Testis (tissue), 5 donors: ENCODE measurements at places on chromosomes 3 and 15. TPM values are rescaled to one million over a fixed set of nuclear protein-coding genes. Genes with fewer than 3 reads are reported as not detected.

The ITIH4 gene
- 16.8 TPM for total RNA-seq

The DAPK2 gene
- 7.7 TPM for total RNA-seq

The ADAMTS17 gene
- total RNA-seq, result 12.4 TPM

The SPINT1 gene
- total RNA-seq, result 9.5 TPM

The FSTL1 gene
- 35.0 TPM for total RNA-seq

The VILL gene
- total RNA-seq, result 17.4 TPM

The ACAP2 gene
- total RNA-seq, result 78.2 TPM

The UBE3A gene
- 103 TPM for total RNA-seq

The EXD1 gene
- 20.7 TPM for total RNA-seq

The CDC25A gene
- total RNA-seq, result 51.6 TPM

The ALDH1A2 gene
- 91.2 TPM for total RNA-seq

The XYLB gene
- total RNA-seq, result 12.4 TPM

The GAP43 gene
- 0.62 TPM for total RNA-seq

The UNC13C gene
- 6.1 TPM for total RNA-seq

The CPA3 gene
- 6.4 TPM for total RNA-seq

The ARGFX gene
- 0.31 TPM for total RNA-seq

The MEIS2 gene
- 19.4 TPM for total RNA-seq

The TM4SF18 gene
- total RNA-seq, result 4.2 TPM

The PIGZ gene
- 3.9 TPM for total RNA-seq

The GOLGA6L7 gene
- 13.6 TPM for total RNA-seq

The ADGRG7 gene
- total RNA-seq, result 0.16 TPM

The ARMC8 gene
- total RNA-seq, result 53.4 TPM

The TF gene
- total RNA-seq, result 60.2 TPM

The VIPR1 gene
- total RNA-seq, result 4.6 TPM

The CACNA2D3 gene
- 11.2 TPM for total RNA-seq

The KY gene
- 0.37 TPM for total RNA-seq

The CHL1 gene
- total RNA-seq, result 15.4 TPM

The FBXW12 gene
- 0.81 TPM for total RNA-seq

The CEMIP gene
- 8.3 TPM for total RNA-seq

The MANF gene
- 62.8 TPM for total RNA-seq

The CD96 gene
- 0.16 TPM for total RNA-seq

The MAPK6 gene
- total RNA-seq, result 50.6 TPM

The ATP13A4 gene
- 1.9 TPM for total RNA-seq

The REC114 gene
- total RNA-seq, result 28.7 TPM

The CGNL1 gene
- total RNA-seq, result 40.2 TPM

The AADACL2 gene
- total RNA-seq, result not detected

The GOLGA8S gene
- total RNA-seq, result 33.9 TPM

The CDHR4 gene
- total RNA-seq, result 5.5 TPM

The AHSG gene
- 0.81 TPM for total RNA-seq

The MST1R gene
- total RNA-seq, result 11.2 TPM

The SLC28A2 gene
- total RNA-seq, result not detected
